ENCODE measurements at places on chromosomes 4 and X.

GRCh38 chr4:23969635-23970145, 79.8 kb upstream of the PPARGC1A start:
- DNase-seq: no peak

DNA sequence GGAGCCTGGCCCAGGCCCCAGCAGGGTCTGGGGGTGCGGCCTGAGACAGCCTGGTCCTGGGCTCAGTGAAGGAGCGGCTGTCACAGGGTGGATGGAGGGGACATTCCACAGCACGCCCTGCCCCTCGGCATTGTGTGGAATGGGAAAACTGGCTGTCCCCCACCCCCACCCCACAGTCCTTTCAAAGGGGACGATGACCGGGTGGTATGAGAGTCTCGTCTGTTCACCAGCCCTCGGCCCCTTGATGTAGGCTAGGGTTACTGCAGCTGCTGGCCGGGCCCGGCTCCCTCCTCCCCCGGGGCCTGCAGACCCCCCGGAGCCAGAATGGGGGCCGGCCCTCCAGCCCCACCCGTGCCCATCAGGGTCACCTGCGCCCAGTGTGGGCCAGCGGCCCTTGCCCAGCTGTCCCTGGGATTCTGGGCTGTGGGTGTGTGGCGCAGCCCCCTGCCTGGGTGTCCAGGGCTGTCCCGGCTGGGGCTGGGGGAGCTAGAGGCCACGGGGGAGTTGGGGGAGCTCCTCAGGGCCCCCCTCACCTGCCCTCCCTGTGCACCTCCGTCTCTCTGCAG, 11.7 kb downstream of the FGFRL1 start:
- no peak for DNase-seq

DNA sequence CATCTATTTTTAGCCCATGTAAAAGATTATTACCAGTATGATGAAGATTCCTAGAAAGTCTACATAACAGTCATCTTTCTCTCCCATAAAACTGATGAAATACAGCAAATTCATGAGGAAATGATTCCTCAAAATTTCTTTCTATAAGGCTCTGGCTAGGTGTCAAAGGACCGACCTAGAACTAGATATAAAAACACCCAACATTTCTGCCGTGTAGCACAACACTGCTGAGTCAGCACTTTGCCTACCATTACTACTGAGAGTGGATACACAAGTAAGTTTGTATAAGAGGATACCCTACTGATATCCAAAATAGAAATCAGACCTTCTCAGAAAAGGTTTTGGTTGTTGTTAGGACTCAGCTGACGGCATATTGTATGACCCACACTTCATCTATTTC, 24.7 kb downstream of the TMEM47 start:
- no peak for DNase-seq

GRCh38 chr4:60327651-60328050, 872.5 kb upstream of the ADGRL3 start:
- DNase-seq: no peak

DNA sequence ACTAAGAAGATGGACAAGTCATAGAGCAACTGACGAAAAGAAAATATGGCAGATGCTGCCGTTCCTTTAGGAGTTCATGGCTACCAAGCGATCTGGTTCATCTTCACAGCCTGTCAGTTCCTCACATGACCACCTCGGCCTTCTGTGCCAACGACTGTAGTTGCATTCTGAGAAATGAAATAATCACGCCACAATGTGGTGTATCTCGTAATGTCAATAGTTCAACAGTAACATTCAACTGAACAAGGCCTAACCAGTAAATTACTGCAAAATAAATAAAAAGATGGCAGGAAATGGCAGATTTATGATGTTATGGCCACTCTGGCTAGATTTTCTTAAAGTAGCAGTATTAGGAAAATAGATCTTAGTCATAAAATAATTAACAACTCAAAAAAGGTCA, 4.4 kb downstream of the GPRIN3 start:
- DNase-seq: no peak
